ENCODE measurements at places on chromosomes 13 and 19.
A peak's percentile ranks its signal among the peaks of the same experiment; 100 is the strongest.

DNA sequence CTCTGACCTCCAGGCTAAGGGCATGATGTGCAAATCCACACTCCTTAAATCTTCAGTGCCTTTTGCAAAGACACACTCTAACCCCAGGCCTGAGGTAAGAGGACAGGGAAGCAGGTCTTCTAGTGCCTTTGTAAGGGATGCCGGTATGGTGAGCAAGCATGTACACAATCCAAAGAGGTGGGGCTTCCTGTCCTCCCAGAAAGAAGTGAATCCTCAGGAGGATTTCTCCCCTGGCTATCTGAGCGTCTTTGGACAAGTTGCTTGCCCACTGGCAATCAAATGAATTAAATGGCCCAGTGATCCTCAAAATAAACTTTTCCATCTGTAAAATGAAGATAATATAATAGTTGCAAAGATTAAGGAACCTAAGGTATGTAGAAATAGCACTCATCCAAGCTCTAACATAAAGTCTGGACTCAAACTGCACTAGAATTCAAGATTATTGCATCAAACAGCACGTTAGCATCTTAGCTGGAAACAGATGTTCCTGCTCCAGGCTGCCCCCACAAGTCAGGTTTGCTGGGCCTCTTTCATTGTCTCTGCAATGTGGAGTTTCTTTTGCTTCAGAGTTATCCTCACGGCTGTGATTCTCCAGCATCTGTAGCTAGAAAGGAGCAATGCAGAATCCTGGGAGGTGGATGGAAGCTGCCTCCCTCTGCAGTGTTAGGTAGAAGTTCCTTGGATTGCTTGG, 249.6 kb downstream of the TSHZ3 start:
- no peak for DNase-seq

DNA sequence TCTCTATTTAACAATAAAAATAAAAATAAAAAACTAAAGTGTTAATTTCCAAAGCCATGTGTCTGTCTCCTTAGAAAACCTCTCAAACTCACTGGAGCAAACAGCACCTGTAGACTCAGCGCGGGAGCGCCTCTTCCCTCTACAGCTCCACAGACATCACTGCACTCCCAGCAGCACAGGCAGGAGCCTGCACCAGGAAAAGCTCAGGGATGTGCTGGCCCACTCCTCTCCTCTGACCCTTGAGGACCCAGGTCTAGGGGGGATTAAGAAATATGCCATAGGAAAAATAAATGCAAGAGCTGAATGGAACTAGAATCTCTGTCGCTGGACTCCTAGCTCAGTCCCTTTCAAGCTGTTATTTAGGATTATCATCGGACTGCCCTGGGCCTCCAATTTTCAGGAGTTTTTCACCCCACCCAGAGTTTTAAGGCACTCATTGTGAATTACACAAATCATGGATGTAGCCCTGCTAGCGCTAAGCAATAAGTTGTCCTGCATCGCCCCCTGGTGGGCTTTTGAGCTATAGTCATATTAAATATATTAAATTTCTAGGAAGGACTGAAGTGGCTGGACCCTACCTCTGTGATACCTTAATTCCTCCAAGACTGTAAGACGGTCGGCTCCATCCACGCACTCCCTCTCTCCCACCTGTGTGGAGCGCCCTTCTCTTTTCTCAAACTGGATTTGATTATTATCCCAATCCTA, 333.9 kb downstream of the UQCRFS1 start:
- DNase-seq, result peak; percentile 96

GRCh38 chr13:30685987-30686386, 49.4 kb upstream of the ALOX5AP start:
- DNase-seq, result no peak

GRCh38 chr13:85347251-85347650, 452.0 kb downstream of the SLITRK6 start:
- DNase-seq, result no peak

- no peak for DNase-seq
Observed at GRCh38 chr13:78398743-78399410, 204.5 kb downstream of the POU4F1 start.

- DNase-seq, result no peak
Observed at GRCh38 chr13:113207890-113208420, 514 bp downstream of the PCID2 start.

GRCh38 chr19:13958043-13958442, 5.7 kb downstream of the DCAF15 start:
- DNase-seq, result no peak

GRCh38 chr19:1293782-1294604, 8.3 kb downstream of the EFNA2 start:
- DNase-seq, result no peak

GRCh38 chr19:48117515-48118130, 7.0 kb upstream of the PLA2G4C start:
- DNase-seq, result no peak

GRCh38 chr13:72383646-72384045, 343.8 kb downstream of the MZT1 start:
- no peak for DNase-seq

- DNase-seq, result no peak
Observed at GRCh38 chr13:105365831-105366230, 1169.6 kb downstream of the EFNB2 start.

GRCh38 chr19:56333506-56333905, 18.9 kb upstream of the ZSCAN5A start:
- DNase-seq, result no peak

DNA sequence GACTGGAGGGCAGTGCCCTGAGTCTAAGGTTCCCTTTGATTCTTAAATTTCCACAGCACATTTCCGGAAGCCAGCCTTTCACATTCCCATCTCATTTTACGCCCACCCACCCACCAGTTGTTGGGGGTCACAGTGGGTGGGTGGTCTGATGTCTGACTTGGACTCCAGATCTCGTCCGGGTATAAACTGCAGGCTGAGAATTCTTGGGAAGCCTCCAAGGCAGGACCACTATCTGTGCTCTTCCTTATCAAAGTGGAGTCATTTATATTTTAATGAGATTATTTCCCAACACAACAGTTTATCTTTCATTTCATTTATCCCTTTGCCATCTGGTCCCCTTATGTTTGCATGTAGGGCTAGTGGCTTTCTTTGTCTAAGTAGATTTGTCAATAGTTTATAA, 3.6 kb upstream of the FAM124A start:
- no peak for DNase-seq

DNA sequence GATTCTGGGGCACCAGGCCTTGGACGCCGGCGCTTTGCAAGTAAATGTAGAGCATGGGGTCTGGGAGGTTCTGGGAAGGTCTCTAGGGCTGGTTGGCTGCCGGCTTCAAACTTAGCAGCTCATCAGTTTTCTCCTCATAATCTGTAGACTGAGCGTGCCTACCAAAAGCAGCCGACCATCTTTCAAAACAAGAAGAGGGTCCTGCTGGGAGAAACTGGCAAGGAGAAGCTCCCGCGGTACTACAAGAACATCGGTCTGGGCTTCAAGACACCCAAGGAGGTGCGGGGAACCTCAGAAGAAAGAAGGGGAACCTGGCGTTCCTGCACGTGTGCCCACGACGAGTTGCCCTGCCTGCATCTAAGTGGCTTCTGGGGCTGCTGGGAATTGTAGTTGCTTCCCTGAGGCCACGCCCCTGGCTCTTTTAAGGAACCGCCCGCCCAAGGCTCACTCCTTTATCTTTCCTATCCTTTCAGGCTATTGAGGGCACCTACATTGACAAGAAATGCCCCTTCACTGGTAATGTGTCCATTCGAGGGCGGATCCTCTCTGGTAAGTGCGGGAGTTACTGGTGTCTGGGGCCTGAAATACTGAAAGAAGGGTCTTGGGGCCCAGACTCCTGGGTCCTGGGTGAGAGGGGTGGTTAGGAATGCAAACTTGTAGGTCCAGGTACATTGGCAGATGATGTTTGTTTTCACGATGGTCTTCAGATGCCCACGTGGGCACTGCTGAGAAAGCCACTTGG, 984 bp downstream of the RPS11 start:
- no peak for DNase-seq

DNA sequence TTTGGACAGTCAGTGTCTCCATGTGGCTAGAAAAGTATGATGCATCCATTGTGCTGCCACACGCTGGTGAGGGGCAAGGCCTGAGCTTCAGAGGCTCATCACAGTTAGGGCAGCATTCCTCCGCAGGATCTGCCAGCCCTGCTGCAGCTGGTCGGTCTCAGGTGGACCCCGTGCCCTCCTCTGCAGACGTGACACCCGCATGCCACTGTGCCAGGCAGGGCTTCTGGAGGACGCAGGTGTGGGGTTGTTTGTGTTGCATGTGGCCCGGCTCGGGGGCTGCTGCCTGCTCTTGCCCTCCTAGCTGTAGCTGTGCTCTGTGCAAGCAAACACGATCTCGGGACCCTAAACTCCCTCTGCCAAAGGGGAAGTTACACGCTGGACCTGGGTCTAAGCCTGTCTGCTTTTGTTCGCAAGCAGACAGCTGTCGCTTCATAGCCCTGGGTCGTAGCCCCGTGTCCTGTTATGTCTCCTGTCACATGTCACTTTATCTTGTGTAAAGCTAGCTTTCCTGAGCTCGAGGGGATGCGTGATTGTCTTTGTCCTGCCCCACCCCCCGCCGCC, 45.3 kb downstream of the SLC7A9 start:
- DNase-seq, result no peak

- DNase-seq, result no peak
Observed at GRCh38 chr13:49456156-49456555, 12.1 kb downstream of the SETDB2 start.

GRCh38 chr19:21483589-21484170, 21.7 kb upstream of the ZNF429 start:
- no peak for DNase-seq

- DNase-seq, result no peak
Observed at GRCh38 chr13:24269821-24270220, 39.6 kb upstream of the C1QTNF9 start.

DNA sequence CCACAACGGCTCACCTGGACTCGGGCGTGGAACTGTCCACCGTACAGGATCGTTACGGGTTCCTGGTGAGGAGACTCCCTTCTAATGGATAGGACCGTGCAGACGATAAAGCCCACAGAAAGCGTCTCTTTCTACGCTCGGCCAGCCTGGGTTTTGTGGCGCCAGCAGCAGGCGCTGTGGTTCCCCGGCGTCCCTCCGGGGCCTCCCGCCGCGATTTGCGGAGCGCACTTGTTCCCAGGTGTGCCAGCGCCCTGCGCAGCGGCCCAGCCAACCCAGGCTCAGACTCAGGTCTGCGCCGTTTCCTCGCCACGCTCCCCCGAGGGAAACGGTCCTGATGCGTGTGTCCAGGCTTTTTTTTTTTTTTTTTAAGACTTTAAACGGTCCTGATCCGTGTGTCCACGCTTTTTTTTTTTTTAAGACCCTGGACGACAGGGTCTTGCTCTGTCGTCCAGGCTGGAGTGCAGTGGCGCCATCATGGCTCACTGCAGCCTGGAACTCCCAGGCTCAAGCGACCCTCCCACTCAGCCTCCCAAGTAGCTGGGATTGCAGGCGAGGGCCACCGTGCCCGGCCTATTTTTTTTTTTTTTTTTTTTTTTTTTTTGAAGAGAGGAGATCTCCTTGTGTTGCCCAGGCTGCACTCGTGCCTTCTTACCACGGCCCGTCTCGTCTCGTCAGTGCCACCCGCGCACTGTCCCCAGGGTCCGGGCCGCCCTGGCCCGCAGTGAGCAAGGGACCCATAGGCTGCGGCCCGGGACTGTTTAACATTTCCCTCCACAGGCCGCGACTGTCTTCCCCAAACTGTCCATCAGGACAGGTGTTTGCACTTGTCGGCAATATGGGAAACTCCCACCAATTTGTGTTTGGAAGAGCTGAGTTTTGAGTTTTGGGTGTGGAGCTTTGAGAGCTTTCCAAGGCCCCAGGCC, 23.8 kb downstream of the GJA3 start:
- no peak for DNase-seq

DNA sequence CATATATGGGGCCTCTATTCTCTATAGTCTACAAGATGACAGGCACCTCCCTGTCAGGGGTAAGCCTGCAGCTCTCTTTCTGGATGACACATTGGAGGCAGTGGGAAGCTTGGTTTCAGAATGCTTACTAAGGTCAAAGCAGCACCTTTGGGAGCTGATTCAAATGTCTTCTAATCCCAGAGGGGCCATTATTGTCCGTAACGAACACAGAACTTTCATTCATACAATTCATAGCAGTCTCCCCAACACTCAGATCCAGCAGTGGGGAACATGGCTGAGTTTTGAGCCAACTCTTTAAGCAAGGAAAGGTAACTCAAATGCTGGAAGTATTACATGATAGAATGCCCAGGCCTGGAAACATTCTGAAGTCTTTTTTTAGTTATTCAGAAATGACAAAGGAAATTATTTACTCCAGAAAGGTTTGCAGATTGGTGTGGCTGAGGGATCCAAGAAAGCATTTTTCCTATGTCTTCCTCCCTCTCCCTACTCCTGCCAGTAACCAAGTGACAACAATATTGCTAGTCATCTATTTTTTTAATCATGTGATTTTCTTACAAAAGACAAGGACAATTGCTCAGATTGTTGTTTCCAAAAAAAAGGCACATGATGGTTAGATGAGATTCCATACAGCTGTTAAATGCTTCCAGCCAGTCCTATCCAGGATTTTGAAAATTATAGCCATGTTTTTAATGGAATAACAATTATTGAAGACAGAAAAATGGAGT, 118.7 kb downstream of the FOXO1 start:
- no peak for DNase-seq

- DNase-seq, result no peak
Observed at GRCh38 chr13:111001636-111002035, 86.8 kb upstream of the ANKRD10 start.

GRCh38 chr13:52450793-52451116, 321 bp upstream of the VPS36 start:
- no peak for DNase-seq

DNA sequence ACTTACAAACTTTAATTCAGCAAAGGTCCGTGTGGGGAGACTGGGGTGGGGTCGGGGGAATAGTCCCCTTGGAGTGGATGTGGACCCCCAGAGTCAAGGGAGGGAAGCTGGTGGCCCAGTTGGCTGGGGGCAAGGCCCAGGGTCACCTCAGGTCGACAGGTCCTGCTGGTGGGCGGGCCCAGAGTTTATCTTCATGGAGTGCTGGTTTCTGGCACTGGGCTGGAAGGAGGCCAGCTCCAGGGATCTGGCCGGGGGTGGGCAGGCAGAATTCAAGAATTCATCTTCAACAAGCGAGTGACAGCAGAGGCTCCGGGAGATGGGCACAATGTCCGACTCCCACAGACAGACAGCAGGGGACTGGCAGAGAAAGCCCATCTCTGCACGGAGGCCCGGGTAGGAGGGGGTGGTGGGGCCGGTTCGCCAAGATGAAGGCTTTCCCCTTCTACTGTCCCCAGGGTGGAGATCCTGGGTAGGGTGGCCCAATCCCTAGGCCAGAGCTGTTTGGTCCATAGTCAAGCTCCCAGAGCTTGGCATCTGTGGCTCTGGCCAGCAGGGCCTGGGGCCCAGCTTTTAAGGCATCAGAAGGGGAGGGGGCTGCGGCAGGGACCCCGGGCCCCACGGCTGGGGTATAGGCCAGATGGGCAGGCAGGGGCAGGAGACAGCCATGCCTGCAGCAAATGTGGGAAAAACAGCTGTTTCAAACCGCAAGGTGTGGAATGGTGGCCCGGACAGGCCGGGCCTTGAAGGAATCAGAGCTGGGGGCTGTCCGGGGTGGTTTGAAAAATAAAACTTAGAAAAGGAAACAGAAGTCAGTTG, 622 bp upstream of the FDX2 start:
- DNase-seq, result no peak

- no peak for DNase-seq
Observed at GRCh38 chr13:21683034-21683733, 12.3 kb downstream of the FGF9 start.

GRCh38 chr19:23946569-23946968, 31.9 kb downstream of the ZNF726 start:
- no peak for DNase-seq

GRCh38 chr19:42115219-42115618, 17.0 kb downstream of the POU2F2 start:
- DNase-seq, result no peak

GRCh38 chr19:14478113-14478545, 3.0 kb upstream of the PTGER1 start:
- DNase-seq, result no peak

GRCh38 chr13:105569816-105570215, 965.6 kb downstream of the EFNB2 start:
- DNase-seq, result no peak
